Esophagus squamous epithelium (tissue), 5 donors: ENCODE measurements at places on chromosomes 1 and 21. TPM values are rescaled to one million over a fixed set of nuclear protein-coding genes. Genes with fewer than 3 reads are reported as not detected.

Gene C1orf94
- total RNA-seq = not detected

Gene PTGFR
- total RNA-seq = 2.3 TPM

Gene C1QA
- total RNA-seq = 167 TPM

Gene UBASH3A
- total RNA-seq = 0.64 TPM

Gene KLF17
- total RNA-seq = not detected

DNA sequence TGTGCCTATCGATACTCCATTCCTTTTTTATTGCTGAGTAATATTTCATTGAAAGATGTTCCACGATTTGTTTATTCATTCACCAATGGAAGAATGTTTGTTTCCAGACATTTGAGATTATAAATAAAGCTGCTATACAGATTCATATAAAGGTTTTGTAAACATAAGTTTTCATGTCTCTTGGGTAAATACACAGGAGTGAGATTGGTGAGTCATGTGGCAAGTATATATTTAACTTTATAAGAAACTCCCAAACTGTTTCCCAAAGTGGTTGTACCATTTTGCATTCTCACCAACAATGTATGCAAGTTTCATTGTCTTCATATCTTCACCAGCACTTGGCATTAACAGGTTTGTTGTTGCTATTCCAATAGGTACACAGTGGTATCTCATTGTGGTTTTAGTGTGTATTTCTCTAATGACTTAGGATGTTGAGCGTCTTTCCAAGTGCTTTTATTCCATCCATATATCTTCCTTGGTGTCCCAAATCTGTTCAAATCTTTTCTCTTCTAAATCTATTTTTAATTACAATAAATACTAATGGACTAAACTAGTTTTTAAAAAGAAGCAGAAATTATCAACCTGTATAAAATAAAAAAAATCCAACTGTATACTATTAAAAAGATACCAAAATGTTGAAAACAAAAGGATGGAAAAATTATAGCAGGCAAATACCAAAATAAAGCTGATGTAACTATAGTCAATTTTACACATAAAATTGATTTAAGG, 6.6 kb downstream of the SLC9C2 start:
- no peak for DNase-seq

- no peak for DNase-seq
Observed at GRCh38 chr21:26167593-26167992, 3.0 kb downstream of the APP start.

DNA sequence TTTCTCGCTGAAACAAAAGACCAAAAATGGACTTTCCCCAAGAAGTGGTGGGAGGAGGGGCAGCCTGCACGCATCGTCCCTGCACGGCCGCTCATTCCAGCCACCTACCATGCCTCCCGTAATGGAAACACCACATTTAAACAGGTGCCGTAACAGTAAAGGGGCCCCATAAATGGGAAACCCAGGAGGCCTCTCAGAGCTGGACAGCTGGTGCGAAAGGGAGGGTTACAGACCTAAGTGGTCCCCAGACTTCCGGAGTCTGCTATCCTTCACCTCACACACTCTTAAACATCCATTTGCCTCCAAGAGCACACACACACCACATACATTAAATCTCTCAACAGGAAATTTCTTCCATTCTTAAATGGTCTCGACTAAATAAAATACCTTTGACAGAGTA, 120.7 kb upstream of the SOD1 start:
- no peak for DNase-seq

DNA sequence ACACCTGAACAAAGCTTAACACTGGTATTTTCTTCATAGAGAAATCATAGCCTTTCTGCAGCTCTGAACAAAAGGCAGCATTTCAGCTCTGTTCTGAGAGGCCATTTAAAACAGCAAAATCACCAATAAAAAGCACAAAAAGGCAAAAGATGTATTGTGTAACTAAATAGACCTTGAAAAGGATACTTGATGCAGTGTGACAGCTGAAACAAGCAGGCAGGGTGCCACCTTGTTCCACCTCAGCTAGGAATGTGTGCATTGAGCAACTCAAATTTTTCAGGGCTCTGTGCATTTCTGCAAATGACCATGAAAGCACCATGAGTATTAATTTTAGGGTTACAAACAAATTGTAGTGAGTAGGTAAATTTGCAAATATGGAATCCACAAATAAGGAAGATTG, 65.8 kb downstream of the RHOU start:
- no peak for DNase-seq

DNA sequence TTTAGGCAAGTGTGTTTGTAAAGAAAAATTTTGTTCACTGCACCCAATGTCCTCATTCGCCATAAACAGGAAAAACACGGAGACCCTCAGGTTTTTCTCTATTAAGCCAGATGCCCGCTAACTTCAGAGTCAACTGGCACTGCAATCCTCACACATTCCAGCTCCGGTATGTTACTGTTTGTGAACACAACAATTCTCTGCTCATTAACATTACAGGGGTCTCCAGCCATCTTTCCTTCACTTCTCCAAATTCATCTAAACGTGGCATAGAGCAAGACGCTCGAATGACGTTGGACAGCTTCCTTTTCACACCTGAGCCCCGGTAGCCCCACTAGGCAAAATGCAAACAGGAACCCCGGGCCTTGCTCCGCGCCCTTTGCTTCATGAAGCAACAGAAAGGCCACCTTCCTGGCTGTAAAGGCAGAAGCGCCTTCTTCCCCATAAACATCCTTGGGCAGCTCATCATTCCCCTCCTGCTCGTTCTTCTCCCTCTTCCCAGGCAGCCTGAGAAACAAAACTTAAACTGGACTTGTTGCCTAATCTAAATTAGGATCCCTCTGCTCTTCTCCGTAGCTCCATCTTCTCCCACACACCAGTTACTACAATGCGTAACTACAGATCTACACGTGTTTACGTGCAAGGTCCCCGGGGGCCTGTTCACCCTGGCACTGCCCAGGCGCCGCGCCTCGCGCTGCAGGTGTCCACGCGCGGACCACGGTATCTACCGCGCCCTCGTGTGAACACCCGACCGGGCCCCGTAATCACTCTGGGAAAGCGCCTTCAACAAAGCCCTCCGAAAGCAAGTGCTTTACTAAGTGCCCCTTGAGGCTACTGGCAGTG, 1.2 kb downstream of the LBR start:
- no peak for DNase-seq

- no peak for DNase-seq
Observed at GRCh38 chr21:43206231-43207042, 37.6 kb downstream of the CRYAA start.

GRCh38 chr1:9129266-9130041, 552 bp upstream of the GPR157 start:
- DNase-seq = peak; percentile 49

- DNase-seq = no peak
Observed at GRCh38 chr1:76317299-76317900, 242.9 kb downstream of the ST6GALNAC3 start.

DNA sequence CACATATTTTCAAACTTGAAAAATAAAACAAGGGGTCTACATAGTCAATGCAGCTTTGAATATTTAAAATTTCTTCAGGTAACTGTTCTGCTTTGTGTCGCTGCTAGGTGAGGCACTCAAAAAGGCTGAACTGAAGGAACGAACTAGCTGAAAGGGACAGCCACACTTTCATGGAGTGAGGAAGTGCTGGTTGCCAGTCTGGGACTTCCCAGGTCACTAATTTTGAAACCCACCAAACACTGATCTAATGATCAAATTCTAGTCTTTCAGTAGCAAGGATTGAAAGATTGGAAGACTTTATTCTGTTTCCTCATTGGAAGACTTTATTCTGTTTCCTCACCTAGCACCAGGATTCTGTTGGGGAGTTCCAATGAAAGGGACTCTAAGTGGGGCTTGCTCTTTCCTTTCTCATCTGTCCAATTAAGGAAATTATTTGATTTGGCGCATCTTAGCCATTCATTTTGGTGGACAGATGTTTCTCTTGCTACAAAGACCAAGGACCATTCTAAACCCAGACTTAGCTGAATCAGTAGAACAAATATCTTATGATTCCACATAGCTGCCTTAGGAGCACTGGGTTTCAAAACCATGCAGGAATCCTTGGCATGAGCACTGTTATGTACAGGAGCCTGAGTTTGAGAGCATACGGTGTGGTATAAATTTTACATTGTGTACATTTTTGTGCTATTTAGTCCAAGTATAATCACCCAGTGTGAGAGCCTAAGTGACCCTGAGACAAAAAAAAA, 10.9 kb upstream of the ARID1A start:
- no peak for DNase-seq

- no peak for DNase-seq
Observed at GRCh38 chr1:193435781-193436180, 249.4 kb upstream of the B3GALT2 start.
